ENCODE measurements at places on chromosomes 6 and 20. TPM values are rescaled to one million over a fixed set of nuclear protein-coding genes. Genes with fewer than 3 reads are reported as not detected.
A peak's percentile ranks its signal among the peaks of the same experiment; 100 is the strongest.

GRCh38 chr6:22147921-22148776 lies 148.7 kb downstream of the PRL start:
- peak; percentile 84 for DNase-seq

- no peak for DNase-seq
These were observed 212.1 kb upstream of the PHACTR1 start for GRCh38 chr6:12504325-12504966.

- DNase-seq: peak; percentile 3
These were observed 200.7 kb downstream of the WDR27 start for GRCh38 chr6:169501128-169501527.

VWA7 gene
- total RNA-seq: 0.36 TPM

PRSS16 gene
- total RNA-seq: not detected

GPX5 gene
- not detected for total RNA-seq

Data from RPMI7951 (cell line).